Fibroblast of the conjunctiva (primary cell): ENCODE measurements at places on chromosomes 13 and 19.

DNA sequence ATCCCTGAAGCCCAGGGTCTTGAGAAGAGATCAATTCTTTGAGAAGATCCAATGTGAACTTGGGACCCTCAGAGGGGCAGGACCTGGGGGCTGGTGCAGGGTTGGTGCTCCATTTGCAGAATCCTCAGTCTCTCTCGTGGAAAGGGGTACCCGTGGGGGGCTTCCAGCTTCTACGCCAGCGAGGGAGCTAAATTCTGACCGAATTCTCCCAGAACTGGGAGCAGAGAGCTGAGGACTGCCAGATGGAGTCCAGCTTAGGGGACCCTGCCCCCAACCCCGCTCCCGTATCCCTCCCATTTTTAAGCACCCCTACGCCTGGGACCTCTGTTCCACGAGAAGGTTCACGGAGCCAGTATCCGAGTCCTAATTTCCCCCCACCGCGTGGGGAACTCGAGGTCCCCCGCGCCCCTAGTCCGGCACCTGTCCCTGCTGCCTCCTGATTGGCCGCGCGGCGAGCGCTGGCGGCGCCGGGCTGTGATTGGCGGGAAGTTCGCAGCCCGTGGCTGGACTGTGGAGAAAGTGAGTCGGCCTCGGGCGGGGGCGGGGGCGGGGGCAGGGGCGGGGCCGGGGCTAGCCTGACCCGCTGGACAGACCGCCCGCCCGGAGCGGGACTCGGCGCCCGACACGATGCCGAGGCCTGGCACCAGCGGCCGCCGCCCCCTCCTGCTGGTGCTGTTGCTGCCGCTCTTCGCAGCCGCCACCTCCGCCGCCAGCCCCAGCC, 4.4 kb upstream of the LTBP4 start:
- DNase-seq: no peak

DNA sequence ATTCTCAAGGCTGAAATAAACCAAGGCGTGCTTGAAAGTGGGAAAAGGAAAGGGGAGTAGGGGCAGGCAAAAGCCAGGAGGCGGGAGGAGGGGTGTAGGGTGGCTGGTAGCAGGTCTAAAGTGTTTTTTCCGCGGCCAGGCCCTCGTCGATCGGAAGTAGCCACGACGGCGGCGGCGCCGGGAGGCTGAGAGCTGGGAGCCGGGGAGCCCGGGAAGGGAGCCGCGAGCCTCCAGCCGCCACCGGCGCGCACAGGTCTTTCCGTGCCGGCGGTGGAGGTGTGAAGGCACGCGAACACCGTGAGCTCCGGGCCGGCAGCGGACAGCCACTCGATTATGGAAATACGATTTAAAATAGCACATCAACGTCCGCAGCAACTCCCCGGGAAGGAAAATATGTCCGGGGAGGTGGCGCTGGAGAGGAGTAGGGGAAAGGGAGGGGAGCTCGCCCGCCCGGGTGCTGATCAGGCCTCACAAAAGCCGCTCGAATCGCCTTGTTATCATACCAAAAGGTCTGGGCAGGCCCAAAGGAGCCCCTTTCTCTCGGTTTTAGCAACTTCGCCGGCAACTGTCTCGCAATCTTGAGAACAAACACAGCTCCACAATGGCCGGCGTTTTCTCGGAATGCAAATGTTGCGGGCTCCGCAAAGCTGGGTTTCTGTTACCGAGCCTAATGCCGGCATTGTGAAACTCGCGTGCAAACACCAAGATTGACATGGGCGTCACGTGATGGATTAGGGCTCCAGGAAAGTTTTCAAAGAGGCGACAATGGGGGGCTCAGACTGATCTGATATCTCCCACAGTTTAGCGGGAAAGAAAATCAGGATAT, 2.9 kb upstream of the PCDH8 start:
- no peak for DNase-seq

DNA sequence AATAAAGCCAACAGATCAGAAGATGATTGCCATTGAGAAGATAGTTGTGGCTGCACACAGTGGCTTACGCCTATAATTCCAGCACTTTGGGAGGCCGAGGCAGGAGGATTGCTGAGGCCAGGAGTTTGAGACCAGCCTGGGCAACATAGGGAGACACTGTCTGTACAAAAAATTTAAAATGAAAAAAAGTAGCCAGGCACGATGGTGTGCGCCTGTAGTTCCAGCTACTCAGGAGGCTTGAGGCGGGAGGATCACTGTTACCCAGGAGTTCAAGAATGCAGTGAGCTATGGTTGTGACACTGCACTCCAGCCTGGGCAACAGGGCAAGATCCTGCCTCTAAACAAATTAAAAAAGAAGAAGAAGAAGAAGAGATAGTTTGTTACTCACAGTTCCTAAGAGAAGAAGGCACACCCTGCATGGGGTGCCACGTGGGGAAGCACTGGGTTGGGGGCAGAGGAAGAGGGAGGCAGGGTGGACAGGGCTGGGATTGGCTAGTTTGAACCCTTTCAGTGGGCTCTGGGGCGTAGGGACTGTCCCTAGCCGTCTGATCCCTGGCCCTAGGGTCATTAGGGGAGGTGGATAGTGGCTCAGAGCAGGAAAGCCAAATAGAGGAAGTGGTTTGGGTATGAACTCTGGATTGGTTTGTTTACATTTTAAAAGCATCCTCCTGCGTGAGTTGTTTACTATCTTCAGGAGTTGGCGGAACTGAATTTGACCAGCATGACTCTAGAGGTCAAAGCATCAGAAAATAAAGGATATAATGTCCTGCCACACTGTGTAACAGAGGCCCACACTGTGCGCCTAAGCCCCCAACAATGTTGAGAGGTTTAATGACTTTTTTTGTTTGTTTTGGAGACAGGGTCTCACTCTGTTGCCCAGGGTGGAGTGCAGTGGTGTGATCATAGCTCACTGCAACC, 60.5 kb upstream of the MEDAG start:
- no peak for DNase-seq

- no peak for DNase-seq
These were observed 489.1 kb upstream of the TSHZ3 start for GRCh38 chr19:31838163-31838815.

DNA sequence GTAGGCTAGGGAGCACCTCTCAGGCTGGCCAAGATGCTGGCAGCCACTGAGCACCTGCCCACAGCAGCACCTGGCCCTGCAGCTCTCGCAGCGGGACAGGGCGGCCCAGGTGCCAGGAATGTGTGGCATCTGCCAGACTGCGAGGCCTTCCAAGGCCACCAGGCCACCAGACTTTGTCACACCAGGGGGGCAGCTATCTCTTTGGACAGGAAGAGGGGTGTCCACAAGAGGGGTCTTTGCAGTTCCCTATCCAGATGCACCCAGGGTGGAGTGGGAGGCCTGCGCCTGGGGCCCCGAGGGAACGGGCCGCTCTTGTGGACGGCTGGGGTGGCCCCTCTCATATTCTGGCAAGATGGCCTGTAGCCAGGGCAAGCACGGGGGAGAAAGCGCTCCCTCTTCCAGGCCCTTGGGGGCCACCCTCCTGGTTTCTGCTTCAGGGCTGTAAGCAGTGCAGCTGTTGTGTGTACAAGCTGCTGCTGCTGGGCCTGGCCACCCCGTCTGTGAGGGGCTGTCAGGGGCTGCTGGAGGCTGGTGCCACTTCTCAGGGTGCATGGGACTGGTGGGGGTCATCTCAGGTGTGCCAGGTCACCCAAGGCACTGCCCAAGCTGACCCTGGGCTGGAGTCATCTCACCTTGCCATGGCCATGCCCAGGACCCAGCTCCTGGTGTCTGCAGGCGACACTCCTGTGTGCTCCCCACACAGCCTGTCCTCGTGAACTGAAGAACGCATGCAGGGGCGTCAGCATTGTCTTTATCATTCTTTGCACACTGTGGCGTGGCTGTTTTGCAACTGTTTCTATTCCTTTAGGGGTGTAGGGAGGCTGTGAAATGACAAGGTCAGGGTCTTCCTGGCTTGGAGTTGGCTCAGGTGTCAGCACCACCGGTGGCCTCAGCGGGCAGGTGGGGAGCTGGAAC, 1.8 kb downstream of the TEX29 start:
- DNase-seq: no peak

- no peak for DNase-seq
These were observed 152.9 kb downstream of the EFNB2 start for GRCh38 chr13:106382534-106382933.

DNA sequence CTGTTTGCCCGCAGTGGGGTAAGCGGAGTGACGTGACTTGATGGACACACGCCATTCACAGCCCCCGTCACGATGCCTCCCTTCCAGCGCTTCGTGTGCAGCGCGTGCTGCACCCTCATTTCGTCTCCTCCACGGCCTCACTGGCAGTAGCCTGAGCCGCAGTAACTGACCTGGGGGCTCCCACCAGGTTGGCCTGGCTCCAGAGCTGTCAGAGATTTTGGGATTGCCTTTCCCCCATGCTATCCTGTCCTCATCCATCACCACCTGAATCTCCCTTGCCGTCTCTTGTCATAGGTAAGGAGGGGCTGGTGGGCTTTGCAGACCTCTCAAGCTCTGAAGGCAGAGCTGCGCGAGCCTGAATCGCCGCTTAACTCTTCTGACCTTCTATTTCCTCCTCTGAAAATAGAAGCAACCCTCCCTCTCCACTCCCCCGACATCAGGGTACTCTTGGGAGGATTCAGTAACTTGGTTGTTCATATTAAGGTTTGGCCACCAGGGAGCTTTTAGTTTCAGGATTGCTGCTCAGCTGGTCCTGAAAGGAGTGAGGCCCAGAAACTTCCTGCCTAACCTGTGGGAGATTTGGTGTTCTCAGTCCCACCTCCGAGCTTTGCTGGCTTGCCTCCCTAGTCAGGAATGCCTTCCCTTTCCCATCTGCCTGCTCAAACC, 27.9 kb downstream of the SIGLEC5 start:
- no peak for DNase-seq

DNA sequence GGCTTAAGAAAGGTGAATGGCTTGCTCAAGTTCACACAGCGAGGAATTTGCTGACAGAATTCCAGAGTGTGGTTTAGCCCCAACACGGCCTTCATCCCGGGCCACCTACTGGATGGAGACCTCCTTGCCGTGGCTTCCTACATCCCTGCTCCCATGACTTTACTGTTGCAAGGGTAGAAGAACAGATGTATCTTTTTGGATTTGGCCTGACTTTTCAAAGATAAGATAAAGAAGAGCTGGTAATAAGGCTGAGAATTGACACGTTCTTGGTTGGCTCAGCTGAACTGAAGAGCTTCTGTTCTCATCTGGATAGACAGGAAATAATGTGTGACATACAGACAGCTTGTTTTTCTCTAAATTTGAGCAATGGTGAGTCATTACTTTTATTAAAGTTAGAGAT, 113.1 kb downstream of the KLF5 start:
- no peak for DNase-seq

GRCh38 chr19:11451327-11451870, 16.0 kb downstream of the PRKCSH start:
- DNase-seq: no peak

GRCh38 chr13:60229708-60230272, 66.1 kb upstream of the DIAPH3 start:
- DNase-seq: no peak

DNA sequence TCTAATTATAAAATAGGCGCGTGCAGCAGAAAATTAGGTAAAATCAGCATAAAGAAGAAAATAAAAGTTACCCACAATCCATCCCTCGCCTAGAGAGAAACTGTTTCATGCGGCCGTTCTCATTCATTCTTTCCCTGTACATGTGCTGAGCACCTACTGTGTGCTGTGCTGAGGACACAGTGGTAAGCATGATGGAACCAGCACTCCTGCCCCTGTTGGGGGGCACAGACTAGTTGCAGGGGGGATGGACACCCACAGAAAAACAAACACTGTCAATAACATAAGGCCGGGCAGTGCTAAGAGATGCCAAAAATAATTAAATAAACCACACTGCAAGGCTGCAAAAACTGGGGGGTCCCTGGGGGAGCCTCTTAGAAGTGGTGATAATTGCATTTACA, 43.3 kb downstream of the PTPRS start:
- DNase-seq: no peak

DNA sequence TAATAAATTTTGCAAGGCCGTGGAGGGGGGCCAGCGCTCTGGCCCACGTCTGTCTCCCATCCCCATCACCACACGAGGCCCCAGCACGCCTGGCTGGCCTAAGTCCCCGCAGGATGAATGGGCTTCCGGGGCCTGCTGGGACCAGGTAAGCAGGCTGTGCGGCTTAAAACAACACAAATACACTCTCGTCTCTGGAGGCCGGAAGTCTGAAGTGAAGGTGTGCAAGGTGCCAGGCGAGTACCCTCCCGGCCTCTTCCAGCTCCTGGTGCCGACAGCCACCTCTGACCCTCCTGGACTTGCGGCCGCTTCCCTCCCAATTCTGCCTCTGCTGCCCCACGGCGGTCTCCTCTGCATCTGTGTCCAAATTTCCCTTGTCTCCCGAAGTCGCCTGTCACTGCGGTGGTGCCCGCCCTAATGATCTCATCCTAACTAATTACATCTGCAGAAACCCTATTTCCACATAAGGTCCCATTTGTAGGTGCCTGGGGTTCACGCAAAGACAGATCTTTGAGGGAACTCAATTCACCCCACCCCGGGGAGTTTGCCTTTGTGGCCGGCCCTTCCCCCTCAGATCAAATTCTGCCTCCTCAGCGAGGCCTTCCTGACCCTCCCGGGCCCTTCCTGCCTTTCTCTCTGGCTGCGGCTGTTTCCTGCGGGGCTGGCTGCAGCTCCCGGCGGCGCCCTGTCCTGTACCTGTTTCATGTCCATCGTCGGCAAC, 8.1 kb upstream of the PTBP1 start:
- DNase-seq: no peak

GRCh38 chr19:50964266-50964665, 5.1 kb downstream of the KLK6 start:
- DNase-seq: no peak

DNA sequence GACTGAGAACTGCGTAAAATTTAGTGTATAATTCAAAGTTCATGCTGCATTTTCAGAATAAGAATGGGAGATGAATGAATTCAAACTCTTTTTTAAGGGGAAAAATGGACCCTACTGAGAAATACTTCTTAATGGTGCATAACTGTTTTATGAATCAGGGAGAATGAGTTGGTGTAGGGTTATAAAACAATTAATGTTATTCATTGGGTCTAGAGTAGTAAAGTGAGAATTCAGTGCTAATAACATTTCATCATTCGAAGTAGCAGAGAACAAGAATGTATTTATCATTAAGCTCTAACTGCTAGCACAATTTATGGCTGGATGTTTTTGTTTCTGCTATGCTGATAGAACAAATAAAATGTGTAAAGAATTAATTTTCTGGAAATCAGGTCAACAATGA, 310.2 kb downstream of the SLITRK5 start:
- no peak for DNase-seq

DNA sequence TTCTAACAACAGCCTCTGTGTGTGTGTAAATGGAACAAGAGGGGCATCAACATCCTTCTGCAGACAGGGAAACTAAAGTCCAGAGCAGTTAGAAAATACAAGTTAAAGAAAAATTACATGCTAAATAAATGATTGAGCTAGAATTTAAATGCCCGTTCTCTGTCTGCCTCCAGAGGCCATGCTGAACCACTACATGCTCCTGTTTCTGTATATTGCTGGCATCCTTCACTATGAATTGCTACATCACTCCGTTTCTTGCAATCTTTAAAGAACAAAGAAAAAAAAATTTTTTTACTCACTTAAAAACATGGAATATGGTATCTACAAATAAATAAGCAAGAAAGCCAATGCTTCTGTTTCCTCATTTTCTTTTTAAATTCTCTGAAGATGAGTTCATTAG, 47.9 kb downstream of the DCT start:
- DNase-seq: peak; percentile 8
